DMS153 (cell line): ENCODE measurements at places on chromosomes 5 and 9.

DNA sequence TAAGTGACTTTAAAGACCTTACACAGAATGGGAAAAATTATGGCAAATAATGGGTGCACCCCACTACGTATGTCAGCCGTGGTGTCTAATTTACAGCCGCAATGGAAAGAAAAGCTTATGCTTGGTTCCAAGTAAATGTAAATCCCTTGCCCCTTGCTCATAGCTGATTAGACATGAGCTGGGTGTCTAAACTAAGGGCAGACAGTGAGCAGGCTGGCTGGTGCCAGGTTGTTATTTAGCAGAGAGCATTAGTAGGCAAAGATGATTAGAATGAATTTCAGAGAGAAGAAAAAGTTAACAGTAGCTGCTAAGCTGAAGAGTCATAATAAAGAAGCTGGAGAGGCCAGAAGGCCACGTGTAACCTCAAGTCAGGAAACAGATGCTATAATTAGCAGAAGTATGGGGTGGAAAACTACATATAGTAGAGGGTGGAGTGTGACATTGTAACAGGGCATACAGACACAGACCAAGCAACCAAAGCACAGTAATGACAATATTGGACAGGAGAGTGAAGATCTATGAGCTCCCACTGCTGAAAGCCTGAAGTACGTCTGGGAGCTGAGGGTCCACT is 257.7 kb downstream of the MCTP1 start:
- no peak for DNase-seq

DNA sequence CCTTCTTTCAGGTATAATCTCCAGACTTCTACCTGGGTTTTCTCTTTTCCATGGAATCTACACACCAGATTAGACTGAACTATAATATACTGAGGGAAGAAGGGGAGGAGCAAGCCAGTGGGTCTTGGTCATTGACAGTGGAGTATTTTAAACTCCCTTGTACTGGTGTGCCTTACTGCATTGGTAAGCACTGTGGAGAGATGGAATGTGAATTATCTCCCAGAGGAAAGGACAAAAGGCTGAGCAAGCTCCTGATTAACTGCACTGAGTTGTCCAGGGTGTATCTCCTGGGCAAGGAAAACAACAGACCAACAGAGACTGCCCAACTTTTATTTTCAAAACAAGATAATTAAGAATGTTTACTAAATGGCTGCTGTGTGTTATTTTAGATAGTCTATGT is 29.8 kb upstream of the SLCO6A1 start:
- DNase-seq = no peak

DNA sequence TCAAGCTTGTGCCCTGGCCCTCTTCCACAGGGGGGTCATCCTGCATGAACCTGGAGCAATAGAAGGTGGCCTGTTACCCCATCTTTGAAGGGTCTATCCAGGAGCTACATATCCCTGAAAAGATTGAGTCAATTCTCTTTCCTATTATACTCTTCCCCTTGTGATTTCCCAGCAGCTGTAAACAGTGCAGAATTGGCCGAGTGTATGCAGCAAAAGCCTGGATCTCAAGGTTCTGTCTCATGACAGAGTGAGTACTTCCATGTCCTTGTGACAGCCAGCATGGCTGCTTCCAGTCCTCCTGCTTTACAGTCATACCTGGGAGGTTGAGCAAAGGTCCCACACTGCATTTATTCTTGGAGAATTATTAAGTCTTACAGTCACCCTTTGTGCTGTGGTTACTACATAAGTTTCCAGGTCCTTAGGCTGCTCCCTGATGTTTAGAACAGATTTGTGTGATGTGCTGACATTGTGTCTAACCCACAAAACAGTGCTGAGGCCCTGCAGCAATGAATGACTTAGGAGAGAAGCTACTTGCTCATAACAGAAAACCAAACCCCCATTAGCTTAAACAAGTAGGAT is 67.5 kb downstream of the NREP start:
- DNase-seq = no peak

- peak; percentile 22 for DNase-seq
These were observed 984 bp downstream of the STXBP1 start for GRCh38 chr9:127612939-127613582.

GRCh38 chr5:31656806-31657205 is 17.9 kb downstream of the PDZD2 start:
- DNase-seq = no peak

- no peak for DNase-seq
These were observed 6.7 kb upstream of the DBH start for GRCh38 chr9:133629221-133630110.

GRCh38 chr9:103991698-103992097 is 102.4 kb upstream of the SMC2 start:
- peak; percentile 23 for DNase-seq

- DNase-seq = no peak
These were observed 152.8 kb upstream of the TAS2R1 start for GRCh38 chr5:9782826-9783560.

- DNase-seq = no peak
These were observed 175.2 kb downstream of the GAPVD1 start for GRCh38 chr9:125436613-125437443.

- DNase-seq = no peak
These were observed 118.6 kb upstream of the MAST4 start for GRCh38 chr5:66477596-66477995.
